ENCODE measurements at places on chromosomes 4 and X. TPM values are rescaled to one million over a fixed set of nuclear protein-coding genes. Genes with fewer than 3 reads are reported as not detected.

ZRSR2 gene
- 15.3 TPM for total RNA-seq

JAKMIP1 gene
- 9.0 TPM for total RNA-seq

RTL9 gene
- total RNA-seq = 0.07 TPM

VEGFD gene
- total RNA-seq = not detected

SH2D1A gene
- 47.1 TPM for total RNA-seq

TGIF2LX gene
- total RNA-seq = not detected

SLITRK2 gene
- not detected for total RNA-seq

CSAG3 gene
- total RNA-seq = 5.3 TPM

GABRQ gene
- 0.05 TPM for total RNA-seq

MTMR8 gene
- total RNA-seq = 5.0 TPM

CORIN gene
- 0.25 TPM for total RNA-seq

SLBP gene
- total RNA-seq = 56.4 TPM

SYNPO2 gene
- total RNA-seq = 0.31 TPM

SORBS2 gene
- total RNA-seq = not detected

HSD17B13 gene
- 0.14 TPM for total RNA-seq

SPANXD gene
- total RNA-seq = not detected

TLR8 gene
- not detected for total RNA-seq

USP26 gene
- total RNA-seq = not detected

SPANXA2 gene
- not detected for total RNA-seq

BANK1 gene
- 0.22 TPM for total RNA-seq

ARX gene
- total RNA-seq = not detected

MAOB gene
- 0.10 TPM for total RNA-seq

GPRASP2 gene
- 0.60 TPM for total RNA-seq

PLP2 gene
- total RNA-seq = 232 TPM

LIMCH1 gene
- not detected for total RNA-seq

SPANXN4 gene
- total RNA-seq = not detected

RAB9B gene
- 0.96 TPM for total RNA-seq

RAP2C gene
- 52.0 TPM for total RNA-seq

SRPK3 gene
- not detected for total RNA-seq

ZNF718 gene
- total RNA-seq = 8.1 TPM

HS3ST1 gene
- not detected for total RNA-seq

SYTL4 gene
- total RNA-seq = not detected

NDNF gene
- total RNA-seq = 0.35 TPM

MAGEB2 gene
- not detected for total RNA-seq

EMCN gene
- total RNA-seq = not detected

CACNA1F gene
- 3.4 TPM for total RNA-seq

TLR6 gene
- 3.8 TPM for total RNA-seq

SLC38A5 gene
- total RNA-seq = 78.8 TPM

PAK3 gene
- 1.8 TPM for total RNA-seq

PABPC1L2B gene
- total RNA-seq = not detected

CETN2 gene
- 4.6 TPM for total RNA-seq

TBC1D1 gene
- 58.0 TPM for total RNA-seq

PASD1 gene
- not detected for total RNA-seq

GAGE12F gene
- not detected for total RNA-seq

CLDN34 gene
- total RNA-seq = not detected

TMPRSS11B gene
- not detected for total RNA-seq

Measured in activated T-cell treated with anti-CD3 and anti-CD28 coated beads, Interleukin-2, amount 50 U/mL, for 72 hours (primary cell).